Astrocyte of the spinal cord (primary cell): ENCODE measurements at places on chromosomes 13 and 19.

GRCh38 chr13:113552079-113552478 lies 32.5 kb upstream of the TFDP1 start:
- DNase-seq = no peak

DNA sequence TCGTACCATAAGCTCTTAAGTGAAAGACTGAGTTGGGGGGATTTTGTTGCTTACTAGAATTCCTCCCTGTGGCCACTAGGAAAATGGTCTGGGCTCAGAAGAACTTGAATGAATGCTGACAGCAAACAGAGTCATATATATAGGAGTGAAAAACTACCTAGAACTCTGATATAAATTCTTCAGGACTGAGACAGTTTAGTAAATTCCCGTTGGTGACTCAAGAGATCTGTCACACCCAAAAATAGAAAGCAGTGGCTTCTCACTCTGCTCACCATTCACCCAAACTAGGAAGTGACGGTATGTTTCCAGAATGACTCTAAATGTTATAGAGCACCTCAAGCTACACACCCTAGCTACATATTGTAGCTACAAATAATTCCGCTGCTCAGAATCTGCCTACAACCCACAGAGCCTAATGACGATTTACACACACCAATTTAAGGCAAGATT lies 116.2 kb downstream of the TBC1D4 start:
- peak; percentile 84 for DNase-seq

DNA sequence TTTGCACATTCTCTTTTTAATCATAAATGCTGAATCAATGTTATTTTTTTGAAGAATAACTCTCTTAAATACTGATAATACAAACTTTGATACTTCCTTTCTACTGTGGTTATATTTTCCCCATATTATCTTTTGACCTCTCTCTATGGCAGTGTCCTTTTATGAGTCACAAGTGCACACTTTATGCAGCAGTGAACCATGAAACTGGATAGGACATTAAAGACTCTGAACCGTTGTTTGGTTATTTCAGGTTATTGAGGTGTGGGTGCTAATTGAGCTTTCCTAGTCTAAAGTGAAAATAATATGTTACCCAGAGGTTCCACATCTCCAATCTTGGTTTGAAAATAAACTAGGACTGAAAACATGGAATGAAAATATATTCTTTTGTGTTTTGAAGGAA lies 71.4 kb downstream of the DGKH start:
- no peak for DNase-seq

DNA sequence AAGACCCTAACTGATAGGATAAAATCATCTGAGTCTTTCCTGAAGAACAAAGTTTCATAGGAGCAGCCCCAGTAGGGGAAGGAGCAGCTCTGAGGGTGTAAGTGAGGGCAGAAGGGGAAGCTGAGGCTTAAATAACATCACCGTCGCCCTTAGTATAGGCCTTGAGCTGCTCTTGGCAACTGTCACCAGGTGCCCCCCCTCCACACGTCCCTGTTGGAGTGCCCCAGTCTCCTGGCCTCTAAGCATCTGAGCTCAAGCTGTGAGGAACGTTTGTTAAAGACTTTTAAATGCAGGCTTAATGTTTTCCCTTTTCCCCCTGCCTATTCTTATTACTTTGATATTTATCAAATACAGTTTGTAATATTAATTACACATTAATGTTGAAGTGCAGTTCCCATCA lies 170.6 kb downstream of the ZIC5 start:
- DNase-seq = no peak

GRCh38 chr19:10184636-10185035 lies 10.1 kb downstream of the DNMT1 start:
- no peak for DNase-seq

GRCh38 chr13:73368608-73369007 lies 309.8 kb downstream of the KLF5 start:
- DNase-seq = no peak

DNA sequence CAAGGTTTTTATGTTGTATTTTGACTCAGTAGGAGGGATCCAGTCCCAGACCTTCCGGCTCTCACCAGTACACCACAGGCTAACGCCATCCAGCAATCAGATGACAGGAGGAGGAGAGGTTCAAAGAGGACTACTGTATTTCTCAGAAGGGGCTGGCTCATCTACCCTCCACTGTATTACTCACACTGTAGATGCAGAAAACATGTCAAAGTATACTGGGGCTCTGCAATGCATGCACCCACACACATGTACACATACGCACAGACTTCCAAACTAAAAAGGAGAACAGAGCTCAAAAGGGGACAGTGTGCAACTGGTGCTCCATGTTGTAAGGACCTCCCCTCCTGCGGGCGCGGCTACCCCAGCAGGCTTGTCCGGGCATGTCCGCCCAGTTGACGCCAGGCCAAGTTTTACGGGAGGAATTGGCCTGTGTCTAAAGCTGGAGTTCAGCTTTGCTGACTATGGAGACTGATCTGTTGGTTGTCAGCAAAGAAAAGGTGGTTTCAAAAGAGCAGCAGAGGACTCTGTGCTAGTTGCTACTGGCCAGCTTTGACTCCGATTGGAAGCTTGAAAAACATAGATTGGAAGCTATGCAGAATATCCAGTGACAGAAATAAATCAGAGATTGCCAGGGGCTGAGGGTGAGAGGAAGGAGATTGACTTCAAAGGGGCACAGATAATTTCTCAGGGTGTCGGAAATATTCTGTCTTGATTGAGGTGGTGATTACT lies 314.2 kb downstream of the DLEU7 start:
- DNase-seq = peak; percentile 94

DNA sequence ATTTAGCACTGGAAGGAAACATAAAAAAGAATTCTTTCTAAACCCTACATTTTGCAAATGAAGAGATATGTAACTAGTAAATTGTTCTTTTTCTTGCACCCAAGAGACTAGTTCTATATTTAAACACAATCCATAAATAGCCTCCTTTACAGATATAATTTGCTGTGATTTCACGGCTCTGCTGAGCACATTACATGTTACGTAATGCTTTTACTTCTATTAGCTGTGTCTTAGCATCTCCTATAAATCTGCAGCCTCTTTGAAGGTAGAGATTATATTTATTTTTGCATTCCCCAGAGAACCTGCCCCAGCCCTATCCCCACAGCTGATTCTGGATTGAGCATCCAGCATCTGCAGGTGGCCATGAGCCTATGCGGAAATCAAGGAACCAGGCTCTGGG lies 32.2 kb downstream of the LACC1 start:
- no peak for DNase-seq

DNA sequence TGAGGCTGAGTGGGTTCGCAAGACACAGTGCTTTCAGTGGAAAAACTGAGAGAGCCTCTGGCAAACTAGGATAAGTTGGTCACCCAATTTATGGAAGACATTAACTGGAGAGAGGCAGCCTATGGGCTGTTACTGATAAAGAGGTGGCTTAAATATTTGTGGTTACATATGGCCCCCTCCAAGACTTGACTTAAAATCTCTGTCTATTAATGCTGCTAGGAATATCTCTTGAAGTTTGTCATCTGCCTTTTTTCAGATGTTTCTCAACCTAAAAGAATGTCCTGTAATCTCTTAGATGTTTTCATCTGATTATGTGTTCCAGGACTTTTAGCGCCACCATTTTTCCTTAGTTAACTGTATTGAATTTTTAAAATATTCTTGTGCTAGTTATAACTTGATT lies 54.6 kb downstream of the NAA16 start:
- DNase-seq = peak; percentile 14

GRCh38 chr19:35843676-35844481 lies 8.4 kb downstream of the NPHS1 start:
- no peak for DNase-seq
